ENCODE measurements at places on chromosomes 7 and 10. TPM values are rescaled to one million over a fixed set of nuclear protein-coding genes. Genes with fewer than 3 reads are reported as not detected.

The CCDC7 gene
- total RNA-seq = 19.1 TPM

The ANKRD7 gene
- total RNA-seq = 0.40 TPM

The SORBS1 gene
- total RNA-seq = 306 TPM

The SP8 gene
- not detected for total RNA-seq

DNA sequence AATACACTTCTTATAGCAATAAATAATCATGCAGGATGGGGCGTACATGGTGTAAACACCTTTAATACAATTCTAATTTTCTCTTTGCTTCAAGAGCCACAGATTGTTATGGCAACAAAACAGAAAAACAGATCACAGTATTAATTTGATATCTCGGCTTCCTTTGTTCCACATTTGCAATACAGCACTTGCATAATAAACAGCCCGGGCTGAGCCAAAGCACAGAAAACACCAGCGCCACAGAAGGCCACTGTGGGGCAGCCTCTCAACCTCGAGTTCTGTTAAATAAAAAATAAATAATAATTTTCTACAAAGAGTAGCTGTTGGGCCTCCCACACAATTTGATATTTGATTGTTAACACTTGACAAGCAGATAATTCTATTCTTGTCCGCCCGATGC is 255.9 kb downstream of the USP6NL start:
- no peak for DNase-seq

The CELF2 gene
- total RNA-seq = 32.7 TPM

- DNase-seq = no peak
Observed at GRCh38 chr10:133207627-133208026, 22.4 kb upstream of the UTF1 start.

DNA sequence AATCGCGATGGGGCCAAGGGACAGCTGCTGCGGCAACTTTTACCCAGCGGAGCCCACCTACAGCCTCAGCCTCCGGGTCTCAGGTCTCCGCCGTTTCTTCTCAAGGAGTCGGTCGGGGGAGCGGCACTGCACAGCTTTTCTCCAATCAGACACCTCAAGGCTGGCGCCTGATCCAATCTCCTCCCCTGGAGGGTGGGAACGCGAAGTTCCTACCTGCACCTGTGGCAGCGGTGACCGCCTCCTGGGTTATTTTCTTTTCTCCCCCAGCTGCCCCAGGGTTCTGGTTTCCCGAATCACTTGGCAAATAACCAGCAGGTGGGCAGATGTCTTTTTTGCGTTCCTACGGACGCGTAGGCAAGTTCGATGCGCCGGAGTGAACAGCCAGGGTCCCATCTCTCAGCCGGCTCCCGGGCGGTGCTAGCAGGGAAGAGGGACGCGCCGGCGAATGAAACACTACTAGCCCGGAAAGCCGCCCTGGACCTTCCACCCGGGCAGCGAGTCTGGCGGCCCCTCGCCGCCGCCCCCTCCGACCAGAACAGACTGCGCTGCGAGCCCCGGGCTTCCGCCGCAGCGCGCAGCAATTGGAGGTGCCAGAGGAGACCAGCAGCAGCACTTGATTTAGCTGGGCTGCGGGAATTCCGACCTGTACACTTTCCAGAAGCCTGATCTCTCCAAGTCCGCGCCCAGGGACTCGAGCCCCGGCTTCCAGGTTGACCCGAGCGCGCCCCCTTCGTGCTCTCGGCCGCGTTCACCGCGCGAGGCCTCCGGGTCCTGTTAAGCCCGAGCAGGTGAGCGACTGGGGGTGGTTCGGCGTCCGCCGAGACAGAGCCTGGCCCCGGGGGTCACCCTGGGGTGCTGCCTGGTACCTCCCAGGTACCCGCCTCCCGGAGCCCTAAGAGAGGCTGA is at the start of gene PRR15:
Gene PRR15, plus strand, starts transcription at position 246 of the 906 bp plus-strand sequence. CDS start 2,495 bp downstream, outside the sequence.
- peak; percentile 24 for DNase-seq

DNA sequence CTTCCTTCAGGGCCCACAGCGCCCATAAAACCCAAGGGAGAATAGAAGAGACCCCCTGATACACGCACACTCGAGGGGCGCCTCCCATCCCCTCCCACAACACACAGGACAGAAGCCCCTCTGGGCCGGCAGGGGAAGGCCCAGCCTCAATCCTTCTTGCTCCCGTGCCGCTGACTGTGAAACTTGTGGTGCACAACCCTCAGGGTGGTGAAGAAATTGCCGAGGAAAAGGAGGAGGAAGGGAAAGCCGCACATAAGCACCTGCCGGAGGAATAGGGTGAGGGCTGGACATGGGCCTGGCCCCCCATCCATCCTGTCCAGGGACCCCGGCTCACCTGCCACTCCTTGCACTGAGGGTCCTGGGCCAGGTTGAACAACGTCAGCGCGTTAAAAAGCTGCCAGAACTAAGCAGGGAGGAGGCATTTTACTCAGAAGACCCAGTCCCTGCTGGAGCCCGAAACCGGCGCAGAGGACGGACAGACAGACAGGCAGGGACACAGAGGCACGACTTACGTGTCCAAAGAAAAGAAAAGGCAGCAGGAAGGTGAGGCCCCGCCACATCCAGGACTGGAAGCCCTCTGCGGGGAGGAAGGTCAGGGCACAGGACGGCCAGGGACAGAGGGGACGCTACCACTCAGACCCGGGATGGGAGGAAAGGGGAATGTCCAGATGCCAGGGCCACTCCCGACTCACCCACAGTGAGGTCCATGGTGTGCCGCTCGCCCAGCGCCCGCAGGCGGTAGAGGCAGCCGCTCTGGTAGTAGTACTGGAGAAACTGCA is 7.2 kb downstream of the TMEM120A start:
- no peak for DNase-seq

The NUDT13 gene
- 1.7 TPM for total RNA-seq

DNA sequence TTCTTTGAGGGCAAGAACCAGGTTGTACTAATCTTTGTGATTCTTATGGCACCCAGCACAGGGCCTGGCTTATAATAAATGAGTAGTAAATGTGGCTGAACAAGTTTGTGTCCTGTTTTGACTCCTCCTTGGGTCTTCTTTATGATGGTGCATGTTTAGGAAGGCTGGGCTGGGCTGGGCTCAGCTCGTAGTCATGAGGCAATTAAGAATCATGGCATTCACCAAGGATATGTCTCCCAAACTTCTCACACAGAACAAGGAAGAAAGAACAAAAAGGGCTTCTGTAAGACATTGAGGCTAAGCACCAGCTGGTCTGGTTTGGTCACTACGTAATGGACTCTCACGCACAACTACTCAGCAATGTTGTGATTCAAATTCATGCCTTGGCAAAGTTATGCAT is 30.5 kb upstream of the YAE1 start:
- no peak for DNase-seq
